ENCODE measurements at places on chromosomes 3 and 15.

DNA sequence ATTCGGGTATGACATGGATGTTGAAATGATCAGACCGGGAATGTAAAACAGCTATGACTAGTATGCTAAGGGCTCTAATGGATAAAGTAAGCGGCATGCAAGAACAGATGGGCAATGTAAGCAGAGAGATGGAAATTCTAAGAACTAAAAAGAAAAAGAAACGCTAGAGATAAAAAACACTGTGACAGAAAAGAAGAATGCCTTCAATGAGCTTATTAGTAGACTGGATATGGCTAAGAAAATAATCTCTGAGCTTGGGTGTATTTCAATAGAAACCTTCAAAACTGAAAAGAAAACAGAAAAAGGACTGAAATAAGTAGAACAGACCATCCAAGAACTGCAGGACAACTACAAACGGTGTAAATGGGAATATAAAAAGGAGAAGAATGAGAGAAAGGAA lies 101.2 kb downstream of the HES1 start:
- no peak for DNase-seq

DNA sequence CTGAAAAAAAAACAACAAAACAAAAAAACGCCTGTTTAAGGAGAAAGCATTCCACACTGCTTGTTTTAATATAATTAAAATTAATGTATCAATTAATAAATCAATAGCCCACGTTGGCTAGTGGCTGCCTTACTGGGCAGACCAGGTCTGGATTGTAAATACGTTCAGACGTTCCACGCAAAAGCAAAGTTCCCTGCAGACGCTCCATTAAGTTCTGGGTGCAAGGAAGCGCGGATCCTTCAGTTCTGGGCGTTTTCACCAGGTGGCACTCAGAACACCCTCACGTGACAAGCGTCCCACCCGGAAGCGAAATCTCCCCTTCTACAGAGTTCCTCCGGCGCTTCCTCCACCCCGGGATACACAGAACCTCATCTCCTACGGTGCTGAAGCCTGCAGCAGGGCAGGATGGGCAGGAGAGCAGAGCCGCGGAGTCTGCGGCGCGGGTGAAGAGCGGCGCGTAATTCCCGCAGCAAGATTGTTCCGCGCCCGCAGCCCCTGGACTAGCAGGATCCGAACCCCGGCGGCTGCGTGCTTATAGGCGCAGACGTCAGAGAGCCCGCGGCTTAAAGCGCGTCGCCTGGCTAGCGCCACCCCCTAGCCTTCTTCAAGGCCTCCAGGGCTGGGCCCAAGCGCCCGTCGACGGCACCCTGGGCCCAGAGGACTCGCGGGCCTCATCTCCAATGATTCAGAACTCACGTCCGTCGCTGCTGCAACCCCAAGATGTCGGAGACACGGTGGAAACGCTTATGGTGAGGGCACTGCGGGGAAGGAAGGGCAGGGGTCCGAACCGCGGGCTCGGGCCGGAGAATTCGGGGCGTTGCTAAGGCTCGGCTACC lies at the start of gene SLC25A38:
SLC25A38 (plus strand) TSS at position 326 of the 836 bp plus-strand sequence; CDS start at position 681, 355 bp downstream.
- peak; percentile 93 for DNase-seq

DNA sequence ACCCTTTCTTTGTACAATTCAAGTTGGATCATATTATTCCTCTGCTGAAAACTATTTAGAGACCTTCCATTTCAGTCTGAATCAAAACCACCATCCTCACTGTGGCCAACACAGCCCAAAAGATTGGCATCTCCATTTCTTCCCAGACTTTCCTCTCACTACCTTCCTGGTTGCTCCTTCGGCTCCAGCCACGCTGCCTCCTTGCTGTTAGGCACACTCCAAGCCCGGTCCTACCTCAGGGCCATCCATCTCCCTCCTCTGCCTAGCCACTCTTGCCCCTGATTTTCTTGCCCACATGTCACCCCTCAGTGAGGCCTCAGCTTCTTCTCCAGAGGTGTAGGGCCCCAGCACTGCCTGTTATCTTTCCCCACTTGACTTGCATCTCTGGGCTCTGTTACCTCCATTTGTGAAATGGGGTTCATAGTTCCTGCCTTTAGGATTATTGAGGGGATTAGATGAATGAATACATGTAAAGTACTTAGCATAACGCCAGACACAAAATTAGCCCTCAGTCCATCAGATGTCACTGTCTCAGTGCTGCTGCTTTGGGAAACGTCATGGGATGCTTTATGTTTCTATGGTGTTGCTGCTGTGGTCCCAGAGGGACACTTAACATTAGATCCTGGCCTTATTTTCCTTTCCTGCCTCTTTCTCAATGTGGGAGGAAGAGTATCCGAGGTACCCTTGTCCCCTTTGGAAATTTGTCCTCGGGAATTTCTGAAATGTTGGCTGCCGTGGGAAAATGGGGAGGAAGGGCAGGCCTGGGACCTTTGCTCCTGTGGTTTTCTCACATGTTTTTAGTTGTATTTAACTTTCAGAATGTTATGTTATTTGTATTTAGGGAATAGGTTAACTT lies 31.3 kb downstream of the SNRK start:
- DNase-seq = no peak

DNA sequence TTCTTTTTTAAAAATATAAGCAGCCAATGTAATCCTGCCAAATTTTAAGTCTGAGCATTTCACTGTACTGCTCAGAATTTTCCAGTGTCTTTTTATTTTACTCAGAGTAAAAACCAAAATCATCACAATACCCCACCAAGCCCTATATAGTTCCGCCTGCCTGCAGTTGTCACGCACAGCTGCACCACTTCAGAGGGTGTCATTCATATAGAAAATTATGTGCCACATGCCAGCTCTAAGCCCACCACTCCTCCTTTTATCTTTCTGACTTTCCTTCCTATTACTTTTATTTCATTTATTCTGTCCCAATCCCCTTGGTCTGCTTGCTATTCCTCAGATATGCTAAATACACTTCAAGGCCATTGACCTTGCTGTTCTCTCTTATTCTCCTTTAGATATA lies 233.1 kb upstream of the DPPA4 start:
- no peak for DNase-seq

GRCh38 chr3:44387404-44387803 lies 48.8 kb downstream of the TCAIM start:
- DNase-seq = no peak

- no peak for DNase-seq
Observed at GRCh38 chr3:171878461-171879225, 35.5 kb downstream of the TMEM212 start.

- DNase-seq = no peak
Observed at GRCh38 chr3:20288050-20288449, 102.0 kb upstream of the SGO1 start.

- no peak for DNase-seq
Observed at GRCh38 chr3:138467931-138468330, 33.5 kb downstream of the ESYT3 start.

- DNase-seq = no peak
Observed at GRCh38 chr3:50632450-50632849, 15.5 kb downstream of the MAPKAPK3 start.

DNA sequence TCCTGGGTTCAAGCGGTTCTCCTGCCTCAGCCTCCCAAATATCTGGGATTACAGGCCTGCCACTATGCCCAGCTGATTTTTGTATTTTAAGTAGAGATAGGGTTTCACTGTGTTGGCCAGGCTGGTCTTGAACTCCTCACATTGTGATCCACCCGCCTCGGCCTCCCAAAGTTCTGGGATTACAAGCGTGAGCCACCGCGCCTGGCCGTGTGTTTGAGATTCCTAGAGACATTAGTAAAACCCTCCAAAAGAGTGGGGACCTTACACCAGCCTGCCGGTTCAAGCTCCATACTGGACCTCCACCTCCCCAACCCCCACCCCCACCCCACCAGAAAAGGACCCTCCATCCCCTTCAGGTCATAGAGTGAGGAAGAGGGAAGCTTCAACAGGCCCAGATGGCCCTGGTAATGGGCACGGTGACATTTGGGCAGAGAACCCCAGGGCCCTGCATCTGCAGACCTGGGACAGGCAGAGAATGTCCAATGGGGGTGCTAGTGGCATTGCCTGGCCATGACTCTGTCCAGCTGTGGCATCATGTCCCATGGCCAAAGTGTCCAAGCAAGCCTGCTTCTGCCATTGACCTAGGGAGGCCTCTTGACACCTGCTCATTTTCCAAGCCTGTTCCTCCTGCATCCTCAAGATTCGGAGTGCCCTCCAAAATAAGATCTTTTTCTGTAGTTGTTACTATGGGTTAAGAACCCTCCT lies 108.9 kb upstream of the KLF13 start:
- no peak for DNase-seq

DNA sequence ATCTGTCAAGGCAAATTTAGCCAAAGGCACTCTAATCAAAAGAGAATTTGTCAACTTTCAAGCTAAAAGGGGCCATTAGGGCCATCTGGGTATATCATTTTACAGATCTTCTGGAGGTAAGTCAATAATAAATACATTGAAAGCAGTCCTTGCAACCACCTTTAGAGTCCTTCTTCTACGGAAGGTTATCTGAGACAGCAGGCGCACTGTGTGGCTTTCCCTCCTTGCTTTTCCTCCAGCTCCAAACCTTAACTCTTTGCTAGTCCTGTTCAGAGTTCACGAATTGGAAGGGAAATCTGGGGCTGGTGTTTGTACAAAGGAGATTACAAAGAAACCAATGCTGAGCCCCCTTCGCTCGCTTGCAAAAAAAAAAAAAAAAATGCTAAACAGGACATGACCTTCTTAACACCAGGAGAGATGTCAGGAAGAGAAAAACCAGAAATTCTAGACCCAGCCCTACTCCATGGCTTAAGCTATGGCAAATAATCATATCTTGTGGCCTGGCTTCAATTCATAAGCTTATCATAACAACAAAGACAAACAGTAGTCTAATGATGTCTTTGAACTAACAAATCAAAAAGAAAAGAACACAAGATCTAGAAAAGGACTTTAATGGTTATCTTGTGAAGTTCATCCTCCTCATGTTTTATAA lies 215.7 kb downstream of the STT3B start:
- DNase-seq = no peak

GRCh38 chr3:182948305-182948704 lies 32.0 kb downstream of the DCUN1D1 start:
- DNase-seq = no peak

DNA sequence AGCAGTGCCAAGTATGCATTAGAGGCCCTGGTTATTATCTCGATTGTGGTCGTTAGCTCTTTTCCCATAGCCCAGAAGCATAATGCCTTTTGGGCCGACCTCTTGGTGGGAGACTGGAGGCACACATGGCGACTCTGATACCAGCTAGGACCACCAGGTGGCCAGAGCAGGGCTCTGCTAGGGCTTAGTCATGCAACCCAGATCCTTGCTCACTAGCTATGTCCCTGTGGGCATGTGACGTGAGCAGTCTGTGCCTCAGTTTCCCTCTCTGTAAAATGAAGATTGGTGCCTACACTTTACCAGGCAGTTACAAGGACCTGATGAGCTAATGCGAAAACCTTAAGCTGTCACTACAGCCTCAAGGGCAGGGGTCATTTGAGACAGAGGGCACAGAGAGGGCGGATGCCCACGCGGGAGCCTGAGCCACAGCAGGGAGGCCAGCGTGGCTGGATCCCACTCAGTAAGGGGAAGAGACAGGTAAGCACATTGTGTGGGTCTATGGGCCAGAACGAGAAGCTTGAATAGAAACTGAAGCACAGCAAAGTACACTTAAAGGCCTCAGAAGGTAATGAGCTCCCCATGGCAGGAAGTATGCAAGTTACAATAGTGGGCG lies 8.8 kb downstream of the KLF15 start:
- DNase-seq = no peak

DNA sequence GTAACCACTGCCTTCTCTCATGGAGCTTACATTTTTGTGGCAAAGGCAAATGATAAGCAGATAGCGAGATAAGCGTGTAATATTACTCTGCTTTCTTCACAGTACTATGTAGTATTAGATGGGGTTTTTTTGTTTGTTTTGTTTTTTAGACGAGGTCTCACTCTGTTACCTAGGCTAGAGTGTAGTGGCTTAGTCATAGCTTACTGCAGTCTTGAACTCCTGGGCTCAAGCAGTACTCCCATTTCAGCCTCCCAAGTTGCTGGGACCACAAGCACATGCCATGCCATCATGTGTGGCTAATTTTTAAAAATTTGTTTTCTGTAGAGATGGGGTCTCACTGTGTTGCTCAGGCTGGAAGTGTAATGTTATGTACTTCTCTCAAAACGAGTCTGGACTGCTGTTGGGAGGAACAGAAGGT lies 22.9 kb downstream of the MBNL1 start:
- DNase-seq = no peak

DNA sequence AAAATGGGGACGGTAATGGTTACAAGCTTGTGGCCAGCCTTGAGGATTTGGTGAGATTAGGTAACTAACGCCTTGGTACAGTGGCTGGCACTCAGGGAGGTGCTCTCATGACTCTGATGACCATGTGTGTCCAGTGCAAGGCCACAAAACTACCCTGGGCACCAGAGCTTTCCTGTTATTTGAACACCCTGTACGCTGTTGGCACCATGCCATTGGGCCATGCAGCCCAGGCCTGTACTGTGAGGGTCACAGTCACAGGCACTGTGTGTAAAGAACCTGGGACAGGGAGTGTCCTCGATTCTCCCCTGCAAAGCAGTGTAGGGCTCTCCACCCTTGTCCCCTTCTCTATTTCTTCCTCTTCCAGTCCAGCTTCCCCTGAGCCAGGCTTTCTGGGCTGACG lies 6.3 kb downstream of the TMEM43 start:
- no peak for DNase-seq

DNA sequence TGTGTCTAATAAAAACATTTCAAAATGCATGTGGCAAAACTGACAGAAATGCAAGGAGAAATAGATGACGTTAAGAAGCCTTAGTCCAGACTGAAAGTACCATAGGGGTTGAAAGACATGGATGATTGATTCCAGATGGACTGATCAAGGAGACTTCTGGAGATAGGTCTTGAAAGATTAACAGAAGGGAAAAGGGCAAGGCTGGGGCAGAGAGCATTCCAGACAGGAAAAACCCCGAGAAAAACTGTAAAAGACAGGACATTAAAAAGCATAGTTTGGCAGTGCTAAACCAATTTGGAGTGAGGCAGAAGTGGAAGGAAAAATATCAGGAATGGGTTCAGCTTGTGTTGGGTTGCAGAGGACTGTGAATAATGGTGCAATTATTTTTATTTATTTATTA lies 375.2 kb upstream of the SGO1 start:
- no peak for DNase-seq

GRCh38 chr3:159662549-159662948 lies 326.1 kb upstream of the IL12A start:
- no peak for DNase-seq

GRCh38 chr15:99683000-99683670 lies 50.1 kb downstream of the LYSMD4 start:
- no peak for DNase-seq

GRCh38 chr15:99477791-99478471 lies 87.9 kb upstream of the MEF2A start:
- DNase-seq = no peak

DNA sequence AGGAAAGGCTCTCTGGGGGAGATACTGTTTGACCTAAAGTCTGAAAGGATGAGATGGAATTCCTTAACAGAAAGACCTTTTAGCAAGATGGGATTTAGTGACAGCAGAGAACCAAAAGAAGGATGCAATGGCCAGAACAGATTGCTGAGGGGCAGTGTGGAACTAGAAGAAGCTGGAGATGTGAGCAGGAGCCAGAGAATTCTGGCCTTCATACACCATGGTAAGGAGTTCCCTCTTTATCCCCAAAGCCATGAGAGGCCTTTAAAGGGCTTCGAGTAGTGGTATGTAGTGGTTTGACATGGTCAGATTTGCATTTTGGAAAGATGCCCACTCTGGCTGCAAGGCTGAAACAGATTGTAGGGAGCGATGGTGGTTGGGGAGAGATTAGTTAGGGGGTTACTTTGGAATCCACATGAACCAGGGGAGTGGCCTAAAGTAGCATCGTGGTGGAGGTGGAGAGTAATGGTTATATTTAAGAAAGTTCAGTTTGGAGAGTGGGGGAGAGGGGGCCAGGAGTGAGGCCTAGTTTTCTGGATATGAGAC lies 34.0 kb upstream of the NPHP3 start:
- no peak for DNase-seq
